GDM1 (cell line): ENCODE measurements at places on chromosomes 11 and 22.

- no peak for DNase-seq
Observed at GRCh38 chr11:33067294-33067693, 27.9 kb downstream of the TCP11L1 start.

DNA sequence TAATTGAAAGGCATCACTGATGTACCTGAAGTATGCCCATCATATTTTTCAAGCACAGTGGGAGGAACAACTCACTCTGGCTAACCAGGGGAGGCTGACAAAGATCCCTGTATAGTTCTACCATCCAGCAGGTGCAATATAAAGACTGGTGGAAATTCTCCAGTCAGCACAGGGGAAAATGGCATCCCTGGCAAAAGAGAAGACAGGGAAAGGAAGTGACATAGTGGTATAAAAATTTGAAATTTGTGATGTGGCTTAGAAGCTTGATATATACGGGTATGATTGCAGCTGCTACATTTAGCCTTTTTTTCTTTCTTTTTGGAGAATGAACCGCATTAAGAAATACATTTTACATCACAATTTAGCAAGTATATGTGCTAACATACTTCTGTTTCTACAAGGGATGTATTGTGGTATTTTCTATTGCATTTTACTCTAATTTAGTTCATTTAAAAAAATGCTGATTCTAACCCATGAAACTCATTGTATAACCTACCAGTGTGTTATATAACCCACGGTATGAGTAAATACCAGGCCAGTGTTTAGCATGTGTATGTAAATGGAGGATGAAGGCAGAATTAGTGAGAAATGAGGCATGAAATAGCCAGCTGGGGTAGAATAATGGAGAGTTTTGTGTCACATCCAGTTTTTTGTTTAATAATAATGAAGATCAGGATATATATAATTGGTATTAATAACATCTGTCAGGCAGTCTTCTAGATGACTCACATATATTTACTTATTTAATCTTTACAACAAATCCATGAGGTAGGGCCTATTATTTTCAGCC is 186.1 kb downstream of the ARHGAP42 start:
- no peak for DNase-seq

GRCh38 chr11:3969613-3970012 is 114.1 kb downstream of the STIM1 start:
- peak; percentile 8 for DNase-seq

- DNase-seq: no peak
Observed at GRCh38 chr11:87634331-87634730, 540.9 kb downstream of the RAB38 start.

GRCh38 chr11:59208956-59209355 is 3.8 kb downstream of the MPEG1 start:
- no peak for DNase-seq

DNA sequence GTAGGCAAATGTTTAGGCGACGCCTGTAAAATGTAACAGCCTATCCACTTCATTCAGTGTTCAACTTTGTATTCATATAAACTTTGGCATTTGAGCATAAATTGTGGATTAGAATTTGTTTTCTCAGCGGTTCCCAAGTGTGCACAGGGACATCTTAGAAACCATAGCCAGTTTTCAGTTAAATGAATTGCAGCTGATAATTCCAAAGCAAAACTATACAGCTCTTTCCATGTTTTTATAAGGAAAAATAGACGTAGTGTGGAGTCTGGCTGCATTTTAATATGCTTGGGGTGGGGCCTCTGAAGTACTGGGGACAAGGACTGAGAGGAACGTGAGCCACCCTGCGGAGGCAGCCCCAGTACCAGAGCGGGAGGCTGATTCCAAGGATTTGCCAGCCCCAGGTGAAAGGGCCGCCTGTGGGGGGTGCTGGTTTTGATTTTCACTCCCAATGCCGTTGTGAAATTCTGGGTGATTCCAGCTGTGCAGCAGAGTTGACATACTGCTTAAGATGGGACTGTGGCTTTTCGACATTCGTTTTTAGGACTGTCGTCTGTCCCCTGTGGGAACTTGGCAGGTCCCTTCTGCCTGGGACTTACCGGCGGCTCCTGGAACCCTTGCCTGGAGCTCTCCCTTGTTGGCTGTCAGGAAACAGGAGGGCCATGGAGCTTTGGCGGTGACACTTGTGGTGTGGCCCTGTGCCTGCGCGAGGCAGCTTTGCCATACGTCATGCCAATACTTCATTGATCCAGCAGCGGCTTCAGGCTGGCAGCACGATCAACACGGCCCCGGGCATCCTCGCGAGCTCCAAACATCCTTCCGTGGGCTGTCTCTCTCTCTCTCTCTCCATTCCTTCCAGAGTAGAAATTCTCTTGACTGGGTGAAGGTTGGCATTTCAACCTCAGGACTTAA is 370.9 kb downstream of the TBC1D22A start:
- no peak for DNase-seq

- DNase-seq: no peak
Observed at GRCh38 chr11:29985248-29985647, 31.6 kb downstream of the KCNA4 start.

GRCh38 chr11:64224891-64225607 is 937 bp downstream of the TRPT1 start:
- DNase-seq: no peak

DNA sequence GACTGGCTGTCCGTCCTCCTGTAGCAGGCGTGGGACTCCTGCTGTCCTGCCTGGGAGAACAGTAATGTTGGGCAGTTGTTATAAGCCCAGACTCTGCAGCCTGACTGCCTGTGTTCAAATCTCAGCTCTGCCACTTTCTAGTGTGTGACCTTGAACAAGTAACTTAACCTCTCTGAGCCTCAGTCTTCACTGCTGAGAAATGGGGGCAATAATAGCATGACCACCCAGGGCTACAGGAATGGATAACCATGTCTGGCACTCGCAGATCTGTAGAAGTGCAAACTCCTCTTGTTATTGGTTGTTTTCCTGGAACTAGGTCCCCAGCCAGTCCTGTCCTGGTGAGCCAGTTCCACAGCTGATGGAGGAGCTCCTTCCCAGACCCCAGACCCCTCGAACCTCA is 69.7 kb downstream of the TP53I11 start:
- DNase-seq: no peak

- DNase-seq: no peak
Observed at GRCh38 chr11:70210530-70210929, 7.4 kb downstream of the FADD start.

DNA sequence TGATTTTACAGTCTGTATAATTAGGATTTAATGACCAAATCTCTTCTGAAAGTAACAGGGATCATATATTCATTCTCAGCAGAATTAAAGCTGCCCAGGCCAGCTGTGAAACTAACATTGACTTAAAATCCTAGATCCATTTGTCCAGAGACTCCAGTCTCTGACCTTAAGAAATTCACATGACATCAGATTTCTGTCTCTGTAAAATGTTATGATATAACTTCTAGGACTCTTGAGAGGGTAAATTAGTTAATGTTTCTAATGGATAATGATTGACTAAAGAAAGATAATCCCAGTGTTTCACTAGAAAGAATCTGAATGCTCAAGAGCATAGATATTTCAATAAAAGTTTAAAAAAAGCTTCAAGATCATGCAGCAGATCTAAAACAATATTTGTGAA is 6.3 kb downstream of the NOX4 start:
- DNase-seq: no peak

DNA sequence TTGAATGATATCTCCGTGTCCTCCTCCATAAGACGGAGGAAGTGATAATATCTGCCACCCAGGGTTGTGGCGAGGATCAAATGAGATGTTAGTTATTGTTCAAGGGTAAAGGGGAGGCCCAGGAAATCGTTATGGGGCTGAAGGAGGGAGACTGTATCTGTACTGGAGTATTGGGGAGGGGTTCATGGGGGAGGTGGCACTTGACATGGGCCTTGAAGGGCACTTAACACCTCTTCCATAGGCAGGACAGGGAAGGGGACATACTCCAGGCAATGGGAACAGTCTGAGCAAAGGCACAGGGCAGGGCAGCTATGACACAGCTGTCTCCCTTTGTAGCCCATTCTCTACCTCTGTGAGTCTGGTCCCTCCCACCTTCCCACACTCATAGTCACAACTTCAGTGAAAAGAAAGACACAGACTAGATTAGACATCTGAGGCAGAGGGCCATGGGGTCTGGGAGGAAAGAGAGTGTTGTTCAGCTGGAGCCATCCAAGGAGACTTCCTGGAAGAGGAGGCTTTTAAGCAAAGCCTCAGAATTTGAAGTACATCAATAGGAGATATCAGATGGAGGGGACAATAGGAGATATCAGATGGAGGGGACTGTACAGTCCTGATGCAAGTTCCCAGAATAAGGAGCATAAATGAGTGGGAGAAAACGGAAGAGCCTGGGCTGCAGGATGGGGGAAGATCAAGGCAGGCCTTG is 15.8 kb upstream of the DGKZ start:
- no peak for DNase-seq

- no peak for DNase-seq
Observed at GRCh38 chr11:2399488-2400068, 972 bp upstream of the TSSC4 start.

GRCh38 chr11:106697058-106697457 is 321.2 kb downstream of the GUCY1A2 start:
- no peak for DNase-seq

- no peak for DNase-seq
Observed at GRCh38 chr22:49519117-49519737, 308.4 kb downstream of the BRD1 start.

- no peak for DNase-seq
Observed at GRCh38 chr11:208917-209260, 1.4 kb downstream of the RIC8A start.

DNA sequence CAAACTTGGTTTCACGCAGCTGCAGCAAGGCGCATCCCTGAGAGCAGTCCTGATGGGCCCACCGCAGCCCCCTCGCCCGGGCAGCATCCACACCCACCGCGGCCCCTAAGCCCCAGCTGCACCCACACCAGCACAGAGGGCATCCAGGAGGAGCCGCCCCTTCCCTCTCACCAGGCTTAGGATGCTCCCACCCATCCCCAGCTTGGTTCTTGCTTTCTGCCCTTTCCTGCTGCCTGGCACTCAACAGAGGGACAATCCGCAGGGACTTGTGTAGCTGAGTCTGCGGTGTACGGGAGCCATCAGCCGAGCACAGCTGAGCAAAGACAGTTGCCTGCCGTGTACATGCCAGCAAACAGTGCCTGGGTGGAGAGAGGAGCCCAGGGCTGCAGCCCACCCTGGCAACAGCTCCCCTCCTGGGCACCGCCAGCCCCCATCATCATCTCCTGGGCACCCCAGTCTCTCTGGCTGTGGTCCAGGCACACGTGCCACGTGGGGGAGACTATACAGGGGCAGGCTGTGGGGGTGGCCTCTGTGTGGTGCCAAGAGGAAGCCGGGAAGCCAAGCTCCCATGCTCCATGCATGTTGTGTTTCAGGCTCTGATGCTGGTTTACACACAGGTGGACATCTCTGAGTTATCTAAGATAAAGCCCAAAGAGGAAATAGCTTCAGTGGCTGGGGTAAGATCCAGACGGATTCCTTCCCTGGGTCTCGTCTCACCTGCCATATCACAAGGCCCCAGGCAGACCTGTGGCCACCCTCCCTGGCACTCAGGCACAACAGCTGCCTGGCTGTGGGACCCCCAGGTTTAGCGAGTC is 36.0 kb upstream of the GNB1L start:
- DNase-seq: no peak

- no peak for DNase-seq
Observed at GRCh38 chr11:125428486-125429173, 67.4 kb downstream of the FEZ1 start.

DNA sequence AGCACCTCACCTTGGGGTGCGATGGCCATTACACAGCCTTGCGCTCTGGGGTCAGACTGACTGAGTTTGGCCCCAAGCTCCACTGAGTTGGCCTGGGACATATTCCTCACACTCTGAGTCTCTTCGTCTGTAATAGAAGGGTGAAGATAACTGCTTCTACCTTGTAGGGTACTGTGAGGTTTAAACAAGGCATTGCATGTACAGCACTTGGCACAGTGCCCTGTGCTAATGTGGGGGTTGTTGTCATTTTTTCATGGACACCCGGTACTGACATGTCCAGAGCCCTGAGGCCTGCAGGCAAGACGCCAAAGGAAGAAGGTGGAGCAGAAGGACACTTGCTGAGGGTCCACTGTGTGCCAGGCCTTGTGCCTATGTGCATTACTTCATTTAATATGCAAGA is 50.7 kb downstream of the OTOG start:
- no peak for DNase-seq

DNA sequence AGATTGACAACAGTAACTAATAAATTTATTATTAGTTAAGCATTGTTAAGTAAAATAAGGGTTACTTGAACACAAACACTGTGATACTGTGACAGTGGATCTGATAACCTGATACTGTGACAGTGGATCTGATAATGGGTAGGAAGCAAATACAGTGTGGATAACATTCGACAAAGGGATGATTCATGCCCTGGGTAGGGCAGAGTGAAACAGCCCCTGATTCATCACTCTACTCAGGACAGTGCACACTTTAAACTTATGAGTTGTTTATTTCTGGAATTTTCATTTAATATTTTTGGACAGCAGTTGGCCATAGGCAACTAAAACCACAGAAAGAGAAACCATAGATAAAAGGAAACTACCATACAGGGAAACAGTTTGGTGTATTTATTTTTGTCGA is 60.8 kb upstream of the CTSC start:
- no peak for DNase-seq

GRCh38 chr11:113384551-113384950 is 3.0 kb upstream of the ANKK1 start:
- no peak for DNase-seq

DNA sequence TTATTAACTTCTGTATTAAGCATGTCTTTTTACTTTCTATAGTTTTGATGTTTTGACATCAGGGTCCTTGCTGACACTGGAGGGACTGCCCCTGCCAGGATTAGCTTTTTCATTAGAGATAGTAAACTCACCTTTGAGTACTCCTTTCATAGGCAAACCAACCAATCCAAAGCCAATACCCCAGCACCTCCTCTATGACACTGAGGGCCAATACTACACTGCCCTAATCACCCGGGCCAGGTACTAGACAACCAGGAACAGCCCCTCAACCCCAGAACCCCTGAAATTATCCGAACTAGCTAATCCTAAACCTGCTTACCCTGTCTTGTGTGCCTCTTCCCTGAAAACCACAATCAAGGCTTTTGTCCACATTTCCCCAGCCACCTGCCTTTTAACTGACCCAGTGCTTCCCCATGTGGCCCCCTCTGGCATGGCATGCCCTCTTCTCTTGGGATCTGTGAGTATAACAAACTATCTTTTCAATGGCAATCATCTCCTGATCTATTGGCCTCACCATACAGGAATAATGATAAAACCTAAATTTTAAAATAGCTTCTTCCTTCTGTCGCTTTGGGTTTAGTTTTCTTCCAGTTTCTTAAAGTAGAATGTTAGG is 31.2 kb downstream of the RAB6A start:
- no peak for DNase-seq

DNA sequence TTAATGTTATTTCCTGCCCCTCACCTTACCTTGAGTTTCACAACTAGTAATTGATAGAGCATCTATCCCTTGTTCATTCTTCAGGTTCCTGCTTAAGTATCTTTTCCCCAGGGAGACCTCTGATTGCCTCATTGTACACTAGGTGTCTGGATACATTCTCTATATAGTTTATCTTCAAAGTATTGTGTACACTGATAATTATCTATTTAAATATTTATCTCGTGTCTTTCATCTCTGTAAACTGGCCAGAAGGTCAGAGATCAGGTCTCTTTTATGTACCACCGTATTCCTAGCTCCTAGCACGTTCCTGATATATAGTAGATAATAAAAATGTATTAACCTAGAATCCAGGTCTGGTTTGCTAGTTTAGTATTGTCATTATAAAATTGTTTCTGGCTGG is 6.4 kb downstream of the TMEM126B start:
- DNase-seq: no peak
